GM23248 (cell line): ENCODE measurements at places on chromosomes 7 and 10. TPM values are rescaled to one million over a fixed set of nuclear protein-coding genes. Genes with fewer than 3 reads are reported as not detected.

The PSTK gene
- total RNA-seq: 1.4 and 4.9 TPM in 2 replicates

The GRID2IP gene
- not detected in 2 replicates for total RNA-seq

The ACTL6B gene
- not detected in 2 replicates for total RNA-seq

The PNLIPRP1 gene
- total RNA-seq: not detected in 2 replicates

The CLRN3 gene
- not detected in 2 replicates for total RNA-seq

The CTAGE4 gene
- 1.3 TPM in 1 of 2 replicates, not detected in the other for total RNA-seq

The PDE1C gene
- 33.8 and 43.1 TPM in 2 replicates for total RNA-seq

The OPALIN gene
- total RNA-seq: not detected in 2 replicates

The PPP1R9A gene
- not detected in 2 replicates for total RNA-seq

The CRYGN gene
- not detected in 2 replicates for total RNA-seq
